ENCODE measurements at places on chromosomes 4 and X.

DNA sequence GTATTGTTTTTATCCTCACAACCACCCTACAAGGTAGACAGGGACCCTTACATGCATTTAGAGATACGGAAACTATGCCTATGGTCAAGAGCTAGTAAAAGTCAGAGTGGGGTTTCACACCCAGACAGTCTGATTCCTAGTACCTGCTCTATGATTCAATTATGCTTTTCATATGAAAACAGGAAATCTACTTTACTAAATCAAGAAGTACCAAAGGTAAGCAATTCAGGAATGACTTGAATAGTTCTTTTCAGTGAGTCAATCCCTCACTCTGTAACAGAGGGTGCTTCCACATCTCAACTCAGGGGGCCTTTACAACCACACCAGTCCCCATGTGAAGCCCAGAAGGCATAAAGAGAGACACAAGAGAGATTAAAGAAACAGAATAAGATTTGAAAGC is 191.4 kb downstream of the PPP3CA start:
- DNase-seq = no peak

DNA sequence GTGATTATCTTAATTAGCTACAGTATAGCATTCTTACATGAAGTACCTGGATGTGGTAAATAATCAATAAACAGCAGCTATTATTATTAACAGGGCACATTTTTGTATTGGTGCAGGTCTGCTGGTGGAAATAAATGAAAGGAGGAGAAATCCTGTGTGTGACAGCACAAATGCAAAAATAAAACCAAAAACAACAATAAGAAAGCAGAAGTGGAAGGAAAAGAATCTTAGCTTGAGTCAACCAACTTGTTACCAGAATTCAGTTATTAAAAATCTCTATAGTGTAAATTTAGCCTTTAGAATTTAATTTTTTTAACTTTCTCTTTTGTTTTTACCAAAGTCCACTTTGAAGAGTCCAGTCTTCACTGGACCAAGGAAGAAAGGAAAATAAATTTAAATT is 63.1 kb upstream of the LSM6 start:
- DNase-seq = no peak

DNA sequence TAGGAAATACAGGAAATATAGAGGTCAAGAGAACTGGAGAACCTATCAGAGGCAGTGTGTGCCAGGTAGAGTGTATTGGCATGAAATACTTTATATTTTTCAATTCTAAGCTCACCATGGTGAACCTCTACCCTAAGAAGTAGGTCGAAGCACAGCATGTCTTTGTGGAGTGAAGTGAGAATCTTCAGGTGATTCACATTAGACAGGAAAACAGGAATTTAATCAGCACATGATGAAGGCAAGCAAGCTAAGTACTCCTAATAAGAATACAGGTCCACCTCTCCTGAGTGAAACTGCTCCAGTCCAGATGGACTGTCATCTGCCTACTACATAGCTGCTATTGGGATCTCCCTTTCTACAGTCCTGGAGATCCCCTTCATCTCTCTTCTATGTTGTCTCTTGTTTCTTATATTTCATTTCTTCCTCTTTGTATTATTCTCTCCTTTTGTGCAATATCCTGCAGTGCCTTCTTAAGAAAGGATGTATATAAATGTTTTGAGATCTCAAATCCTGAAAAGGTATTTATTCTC is 159.0 kb downstream of the LRBA start:
- DNase-seq = peak; percentile 64

DNA sequence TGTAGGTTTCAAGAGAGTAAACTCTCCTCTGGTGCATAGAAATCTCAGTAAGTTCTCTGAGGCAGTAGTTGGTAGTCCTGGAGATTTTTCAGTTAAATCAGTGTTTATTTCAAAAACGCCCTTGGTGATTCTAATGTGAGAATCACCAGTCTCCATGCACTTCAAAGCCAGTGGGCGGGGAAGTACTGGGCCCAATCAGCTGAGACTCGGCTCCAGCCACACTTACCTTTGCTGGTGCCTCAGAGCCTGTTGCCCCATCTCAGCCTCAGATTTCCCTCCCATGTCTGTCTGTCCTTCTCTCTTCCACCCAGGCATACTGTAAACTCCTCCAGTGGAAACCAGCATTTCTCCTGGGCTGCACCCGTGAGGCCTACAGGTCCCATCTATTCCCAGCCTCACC is 7.4 kb upstream of the MGST2 start:
- DNase-seq = no peak

DNA sequence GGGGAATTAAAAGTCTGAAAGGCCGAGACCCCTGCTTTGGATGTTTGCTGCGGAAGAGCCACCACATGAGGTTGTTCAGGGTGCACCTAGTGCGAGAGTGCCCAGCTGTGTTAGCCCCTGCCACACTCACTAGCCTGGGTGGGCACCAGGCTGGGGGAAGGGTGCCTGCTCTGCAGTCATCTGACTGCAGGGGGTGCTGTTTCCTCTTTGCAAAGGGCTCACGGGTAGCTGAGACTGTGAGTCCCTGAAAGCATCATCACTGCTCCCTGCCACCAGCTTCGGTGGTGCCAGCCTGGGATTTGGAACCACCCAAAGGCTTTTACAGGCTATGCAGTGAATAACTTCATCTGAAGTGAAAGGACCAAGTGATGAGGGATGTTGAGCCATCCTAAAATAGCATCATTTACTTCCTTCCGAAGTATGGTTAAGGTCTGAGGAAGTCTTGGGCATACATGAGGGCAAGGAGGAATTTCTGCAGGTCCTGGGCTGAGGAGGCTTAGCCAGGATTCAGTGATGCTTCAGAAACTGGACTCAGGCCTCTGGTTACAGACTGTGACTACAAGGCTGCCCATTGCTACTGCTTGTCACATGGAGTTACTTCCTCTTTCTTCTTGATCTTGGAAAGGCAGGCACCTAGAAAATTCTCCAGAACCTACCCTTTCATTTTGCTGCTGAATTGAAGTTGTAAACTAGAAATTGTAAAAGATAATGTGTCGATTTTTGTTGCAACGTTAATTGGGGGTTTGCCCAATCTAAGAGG is 293.2 kb upstream of the PRPS2 start:
- DNase-seq = no peak

- peak; percentile 19 for DNase-seq
Measured at GRCh38 chr4:8192748-8193738, 6.0 kb upstream of the SH3TC1 start.

DNA sequence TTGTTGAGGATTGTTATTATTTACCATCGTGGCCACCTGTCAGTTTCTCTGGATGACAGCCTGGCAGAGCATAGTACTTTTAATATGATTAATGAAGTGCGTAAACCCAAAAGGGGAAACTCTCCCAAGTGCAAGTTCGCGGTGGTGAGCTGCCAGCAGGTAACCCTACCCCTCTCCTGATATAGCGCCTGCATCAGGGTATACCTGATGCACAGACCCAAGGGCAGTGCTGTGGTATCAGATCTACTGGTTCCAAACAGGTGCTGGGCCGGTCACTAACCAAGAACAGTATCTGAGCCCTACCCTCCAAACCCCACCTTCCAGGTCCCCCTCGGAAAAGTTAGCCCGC is 1.6 kb downstream of the RNF150 start:
- peak; percentile 29 for DNase-seq

DNA sequence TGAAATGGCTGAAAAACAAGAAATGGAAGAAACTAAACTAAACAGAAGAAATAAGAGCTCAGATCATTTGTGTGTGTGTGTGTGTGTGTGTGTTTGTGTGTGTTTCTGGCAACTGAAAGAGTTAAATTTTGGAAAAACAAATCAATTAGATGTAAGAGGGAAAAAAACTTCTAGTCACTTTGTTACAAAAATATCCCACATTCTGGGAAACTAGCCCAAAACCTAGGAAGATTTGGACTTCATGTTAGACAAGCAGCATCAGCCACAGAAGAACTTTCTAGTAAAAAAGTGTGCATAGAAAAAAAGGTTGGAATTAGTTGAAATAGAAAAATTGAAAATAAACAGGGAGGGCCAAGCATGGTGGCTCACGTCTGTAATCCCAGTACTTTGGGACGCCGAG is 111.6 kb upstream of the PRKG2 start:
- DNase-seq = no peak

GRCh38 chr4:168765726-168766125 is 244.3 kb downstream of the CBR4 start:
- no peak for DNase-seq

GRCh38 chr4:149765630-149766029 is 50.0 kb downstream of the IQCM start:
- DNase-seq = no peak
